ENCODE measurements at places on chromosomes 3 and 15.

DNA sequence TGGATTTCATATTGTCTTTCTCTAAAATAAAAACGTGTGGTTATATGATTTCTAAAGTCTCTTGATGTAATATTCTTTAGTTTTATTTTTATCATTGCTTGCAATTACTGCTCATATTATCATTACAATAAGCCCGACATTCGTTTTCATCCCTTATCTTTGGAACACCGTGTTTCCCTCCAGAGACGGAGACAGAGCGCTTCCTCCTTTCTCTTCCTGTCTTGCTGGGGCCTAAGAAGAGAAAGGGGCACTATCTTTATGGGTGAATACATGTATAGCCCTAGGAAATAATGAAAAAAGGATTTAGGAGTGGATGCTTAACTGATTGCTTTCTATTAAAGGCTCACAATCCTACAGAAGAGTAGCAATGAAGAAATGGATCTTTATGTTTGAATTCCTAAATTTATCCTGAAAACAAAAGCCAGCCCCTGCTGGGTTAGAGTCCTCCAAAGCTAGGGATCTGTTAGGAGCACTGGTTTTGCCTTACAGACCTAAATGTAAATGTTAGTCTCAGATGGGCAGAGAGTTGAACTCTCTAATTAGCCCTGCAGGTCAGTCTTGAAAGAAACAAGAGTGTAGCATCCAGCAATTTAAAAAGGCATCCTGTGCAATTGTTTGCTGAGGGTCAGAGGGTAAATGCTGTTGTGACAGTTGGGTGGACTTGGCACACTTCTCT lies 145.1 kb downstream of the TP63 start:
- no peak for DNase-seq

- no peak for DNase-seq
These were observed 207.9 kb upstream of the TBL1XR1 start for GRCh38 chr3:177405191-177405672.

DNA sequence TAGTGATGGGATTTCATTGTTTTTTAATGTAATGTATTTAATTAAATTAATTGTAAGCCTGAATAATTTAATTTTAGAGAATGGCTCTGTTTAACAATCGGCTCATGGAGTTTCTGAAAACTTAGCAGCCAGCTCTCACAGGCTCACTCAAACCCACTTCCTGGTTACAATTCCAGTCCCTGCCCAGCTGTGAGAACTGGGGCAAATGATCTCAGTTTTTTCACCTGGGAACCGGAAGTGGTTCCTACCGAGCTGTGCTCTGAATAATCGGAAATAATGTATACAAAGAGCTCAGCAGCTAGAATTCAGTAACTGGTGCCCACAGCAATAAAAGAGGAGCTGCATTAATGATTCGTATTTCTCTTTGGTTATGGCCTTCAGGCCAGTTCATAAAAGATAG lies 244.3 kb upstream of the MCTP2 start:
- no peak for DNase-seq

GRCh38 chr15:37528432-37528831 lies 406.0 kb upstream of the TMCO5A start:
- no peak for DNase-seq

- DNase-seq = no peak
These were observed 17.3 kb upstream of the SOX14 start for GRCh38 chr3:137746808-137747207.

DNA sequence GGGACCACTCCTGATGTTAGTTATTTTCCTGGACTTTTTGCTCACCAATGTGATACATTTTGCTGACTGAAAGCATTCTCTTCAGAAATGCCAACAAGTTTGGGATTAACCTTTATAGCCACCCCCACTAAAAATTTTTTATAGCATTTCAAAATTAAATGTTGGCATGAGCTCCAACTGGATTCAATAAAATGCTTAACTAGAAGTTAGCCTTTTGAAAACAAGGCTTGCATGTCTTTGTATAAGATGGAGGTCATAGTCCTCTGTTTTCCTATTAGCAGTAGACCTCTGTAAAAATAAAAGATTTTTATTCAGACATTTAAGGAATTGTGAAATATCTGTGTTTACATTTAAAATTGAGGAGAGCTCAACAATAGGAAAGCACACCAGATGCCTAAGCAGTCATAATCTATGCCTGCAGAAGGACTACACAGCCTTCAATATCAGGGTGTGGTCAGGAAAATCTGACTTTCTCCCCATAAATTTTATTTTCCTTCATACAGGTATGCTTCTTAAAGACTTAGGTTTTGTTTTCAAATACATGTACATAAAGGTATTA lies 87.2 kb downstream of the DNAJC13 start:
- no peak for DNase-seq

DNA sequence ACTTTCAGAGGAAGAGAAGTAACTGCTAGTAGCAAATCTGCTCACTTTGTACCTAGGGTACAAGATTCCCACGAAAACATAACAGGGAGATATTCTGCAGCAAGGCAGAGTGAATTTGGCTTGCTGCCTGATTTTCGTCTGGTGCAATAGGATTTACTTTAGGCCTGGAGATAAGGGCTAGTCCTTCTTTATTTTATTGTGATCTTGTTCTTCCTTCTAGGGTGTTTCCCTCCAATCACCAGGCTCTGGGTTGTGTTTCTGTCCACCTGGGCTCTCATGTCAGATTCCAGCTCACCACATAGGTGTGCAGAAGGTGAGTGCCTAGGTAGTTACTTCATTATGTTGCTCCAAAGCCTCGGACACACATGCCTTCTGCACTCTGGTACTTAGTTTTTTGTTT lies 211.8 kb upstream of the RGMA start:
- no peak for DNase-seq

DNA sequence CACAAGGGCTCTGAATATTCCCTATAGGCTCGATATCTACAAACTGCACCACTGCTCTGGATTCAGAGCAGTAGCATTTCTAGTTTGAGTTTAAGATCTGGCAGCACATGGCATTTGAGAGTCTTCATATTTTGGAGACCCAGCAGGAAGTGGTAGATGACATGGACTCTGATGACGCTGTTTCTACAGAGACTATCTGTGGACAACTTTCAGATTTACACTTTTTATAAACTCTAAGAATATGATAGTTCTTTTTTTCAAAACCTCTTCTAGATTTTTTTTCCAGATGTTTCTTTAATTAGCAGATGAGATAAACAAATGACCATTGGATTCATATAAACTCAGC lies 35.8 kb downstream of the ARMC8 start:
- no peak for DNase-seq

- DNase-seq = no peak
These were observed 200.8 kb upstream of the C2CD4B start for GRCh38 chr15:62365795-62366442.

DNA sequence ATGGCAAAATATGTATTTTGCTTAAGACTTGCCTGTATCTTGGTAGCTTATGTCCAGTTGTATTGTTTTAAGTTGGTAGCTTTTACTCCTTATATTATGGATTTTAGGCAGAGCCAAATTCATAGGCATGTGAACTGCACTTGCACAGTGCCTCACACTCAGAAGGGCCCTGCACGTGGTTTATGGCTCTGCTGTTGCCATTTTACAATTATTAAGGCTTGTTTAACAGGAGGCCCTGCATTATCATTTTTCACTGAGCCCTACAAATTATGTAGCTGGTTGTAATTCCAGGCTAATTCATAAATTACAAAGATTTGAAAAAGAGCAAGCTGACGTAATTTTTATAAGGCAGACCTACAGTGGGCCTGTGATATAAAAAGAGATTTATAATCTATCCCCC lies 537.6 kb upstream of the UBE2E2 start:
- no peak for DNase-seq

DNA sequence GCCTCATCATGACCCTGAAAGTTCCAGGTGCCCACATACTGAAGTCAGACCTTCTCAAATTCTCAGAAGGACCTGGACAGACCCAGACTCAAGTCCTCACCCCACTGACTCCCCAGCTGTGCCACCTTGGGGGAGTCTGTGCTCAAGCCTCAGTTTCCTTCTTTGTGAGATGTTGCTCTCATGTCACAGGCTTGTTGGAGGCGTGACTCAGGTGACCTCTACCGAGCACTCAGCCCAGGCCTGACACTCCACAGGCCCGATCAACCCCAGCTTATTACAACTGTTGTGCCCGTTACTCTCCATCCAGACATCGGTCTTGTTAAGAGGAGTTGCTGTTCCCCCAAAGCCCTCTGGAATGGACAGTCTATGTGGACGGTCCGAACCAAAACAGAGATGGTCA lies 276.1 kb upstream of the LYSMD4 start:
- no peak for DNase-seq

DNA sequence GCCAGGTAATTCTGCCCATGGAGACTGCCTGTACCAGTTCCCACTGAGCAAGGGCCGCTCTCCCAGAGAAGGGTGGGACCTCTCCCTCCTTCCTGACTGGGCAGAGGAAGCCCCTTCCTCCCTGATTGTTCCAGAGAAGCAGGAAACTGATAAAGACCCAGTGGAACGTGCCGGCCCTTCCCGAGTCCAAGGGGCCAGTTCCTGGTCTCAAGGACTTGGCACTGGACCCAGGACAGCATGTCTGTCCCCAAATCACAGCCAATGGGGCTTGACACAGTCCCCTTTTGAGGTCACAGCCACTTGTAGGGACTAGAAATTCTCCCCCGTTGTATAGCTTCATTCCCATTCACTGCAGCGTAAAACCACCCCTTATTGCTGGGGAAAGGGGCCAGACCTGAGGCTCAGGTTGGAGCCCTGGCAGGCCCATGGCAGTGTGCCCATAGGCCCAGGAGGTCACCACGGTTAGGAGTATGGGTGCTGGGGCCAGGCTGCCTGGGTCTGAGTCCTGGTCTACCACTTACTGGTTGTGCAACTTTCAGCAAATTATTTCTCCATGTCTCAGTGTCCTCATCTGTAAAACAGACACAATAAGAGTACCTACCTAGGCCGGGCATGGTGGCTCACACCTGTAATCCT lies 18.1 kb downstream of the CSRNP1 start:
- no peak for DNase-seq

- no peak for DNase-seq
These were observed 32.8 kb upstream of the NFKBIZ start for GRCh38 chr3:101816215-101817149.

- DNase-seq = no peak
These were observed 65.4 kb downstream of the SSR3 start for GRCh38 chr3:156489462-156489911.

DNA sequence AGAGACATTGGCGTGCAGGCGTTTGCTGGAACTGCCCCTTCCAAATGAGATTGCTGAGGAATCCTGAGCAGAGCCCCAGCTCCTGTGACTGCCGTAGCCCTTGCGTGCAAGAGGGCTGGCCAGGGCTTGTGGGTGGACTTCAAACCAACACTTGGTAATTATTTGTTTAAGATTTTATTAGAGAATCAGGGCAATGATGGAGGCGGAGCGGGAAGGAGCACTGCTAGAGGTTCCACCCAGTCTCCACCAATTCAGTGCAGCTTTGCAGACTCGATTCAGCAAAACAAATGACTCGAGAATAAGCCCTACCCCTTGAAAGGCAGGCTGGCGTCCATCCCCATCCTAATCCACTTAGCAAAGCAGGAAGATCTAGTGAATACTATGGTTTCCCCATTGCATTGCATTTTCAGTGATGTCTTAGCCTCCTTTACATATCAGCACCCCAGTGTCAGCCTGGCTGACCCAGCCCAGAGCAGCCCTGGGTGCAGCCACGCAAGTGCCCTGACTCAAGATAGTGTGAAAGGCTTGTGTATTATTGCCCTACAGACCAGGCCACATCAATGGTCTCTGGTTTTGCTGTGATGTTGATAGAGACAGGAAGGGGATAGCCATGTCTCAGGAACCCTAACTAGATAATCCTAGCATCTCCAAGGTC lies 26.0 kb downstream of the GLDN start:
- DNase-seq = no peak

DNA sequence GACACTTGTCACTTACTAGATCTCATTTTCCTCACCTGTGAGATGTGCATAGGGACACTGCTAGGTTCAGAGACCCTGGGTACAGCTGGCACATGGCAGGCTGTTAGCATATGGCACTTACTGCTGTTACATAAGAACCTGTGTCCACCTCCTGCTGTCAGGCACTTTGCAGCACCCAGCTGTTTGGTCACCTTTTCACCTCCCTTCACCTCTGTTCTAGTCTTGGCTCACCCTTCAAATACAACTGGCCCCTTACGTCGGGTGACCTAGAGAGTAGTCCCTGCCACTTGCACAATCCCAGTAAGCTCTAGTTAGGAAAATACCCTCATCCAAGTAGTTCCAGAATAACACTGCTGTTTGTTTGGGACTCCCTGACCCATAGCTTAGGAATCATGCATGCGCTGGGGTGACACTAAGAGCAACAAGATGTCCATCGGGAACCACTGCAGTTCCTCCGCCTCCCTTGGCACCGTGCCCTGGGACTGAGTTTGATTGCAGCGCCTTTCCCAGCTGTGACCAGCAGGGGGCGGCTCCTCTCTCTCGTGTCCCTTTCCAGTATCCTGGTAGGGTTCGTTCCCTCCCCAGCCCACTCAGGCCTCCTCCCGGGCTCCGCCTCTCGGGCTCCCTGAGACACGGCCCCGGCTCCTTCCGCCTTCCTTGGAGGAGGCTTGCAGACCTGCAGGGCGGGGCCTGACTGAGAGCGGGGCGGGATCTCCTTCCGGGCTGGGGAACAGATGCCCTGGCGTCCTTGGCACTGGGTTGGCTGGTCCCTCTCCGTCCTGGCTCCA lies 78.6 kb downstream of the ABHD5 start:
- peak; percentile 73 for DNase-seq

DNA sequence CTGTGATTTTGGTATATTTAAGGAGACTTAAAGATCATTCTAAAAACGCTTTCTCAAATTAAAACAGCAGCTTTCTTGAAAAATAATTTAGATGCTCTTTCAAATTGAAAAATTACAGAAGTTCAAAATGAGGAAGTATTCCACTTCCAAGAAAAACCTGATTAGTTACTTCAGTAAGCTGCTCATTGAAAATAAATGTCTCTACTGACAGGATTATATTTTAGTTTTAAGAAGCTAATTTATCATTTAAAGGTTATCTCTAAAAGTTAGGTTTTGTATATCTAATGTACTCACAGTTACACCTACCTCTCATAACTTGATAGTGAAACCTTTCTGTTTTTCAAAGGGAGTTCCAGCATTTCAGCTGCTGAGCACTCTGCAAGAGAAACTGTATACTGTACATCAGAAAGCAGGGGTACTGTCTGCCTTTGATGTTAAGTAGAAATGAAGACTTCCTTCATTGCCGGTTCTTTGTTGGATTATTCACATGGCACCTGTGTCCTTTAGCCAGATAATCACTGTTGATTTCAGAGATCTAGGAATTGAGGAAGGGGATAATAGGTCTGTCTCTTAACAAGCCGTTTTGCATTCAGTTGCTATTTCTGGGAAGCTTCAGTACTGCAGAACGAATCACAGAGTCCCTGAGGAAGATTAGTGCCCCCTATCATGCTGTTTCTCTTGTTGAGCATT lies 161.6 kb downstream of the TCF12 start:
- DNase-seq = no peak

- no peak for DNase-seq
These were observed 30.6 kb upstream of the SLC6A6 start for GRCh38 chr3:14371573-14372474.

GRCh38 chr15:52556524-52557273 lies 12.1 kb downstream of the ARPP19 start:
- DNase-seq = no peak

GRCh38 chr3:101941318-101942040 lies 92.2 kb downstream of the NFKBIZ start:
- no peak for DNase-seq

- no peak for DNase-seq
These were observed 3.8 kb downstream of the ATG3 start for GRCh38 chr3:112557976-112558375.
